Stimulated activated CD4-positive, alpha-beta T cell treated with anti-CD3 and anti-CD28 coated beads, Interleukin-15, amount 100 ng/mL, for 24 hours (primary cell): ENCODE measurements at places on chromosomes 16 and 17.

- DNase-seq = no peak
These were observed 17.0 kb downstream of the N4BP1 start for GRCh38 chr16:48592839-48593429.

GRCh38 chr17:81713004-81713555 lies 996 bp downstream of the SLC25A10 start:
- DNase-seq = no peak

GRCh38 chr16:23823475-23824384 lies 12.1 kb upstream of the PRKCB start:
- no peak for DNase-seq

DNA sequence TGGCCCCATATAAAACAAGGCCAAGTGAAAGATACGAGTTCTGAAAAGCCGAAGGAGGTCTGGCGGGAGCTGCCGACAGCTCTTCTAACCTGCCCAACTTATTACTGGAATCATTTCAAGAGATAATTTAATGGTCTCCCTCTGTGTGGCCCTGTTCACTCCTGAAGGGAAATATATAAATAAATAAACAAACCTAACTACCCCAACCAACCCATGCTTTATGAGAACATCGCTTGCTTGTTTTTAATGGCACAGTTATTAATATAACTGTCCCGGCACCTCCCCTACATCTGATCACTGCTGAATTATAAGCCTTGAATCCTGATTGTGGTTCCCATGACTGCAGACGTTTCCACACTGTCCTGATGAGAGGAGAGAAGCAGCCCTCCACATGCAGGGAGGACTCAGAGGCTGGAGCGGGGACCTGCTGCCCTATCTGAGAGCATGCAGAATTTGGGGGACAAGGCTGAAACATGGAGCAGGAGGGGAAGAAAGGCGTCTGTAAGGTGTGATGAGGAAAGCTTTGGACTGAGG lies 22.2 kb downstream of the CDK5RAP3 start:
- DNase-seq = no peak

DNA sequence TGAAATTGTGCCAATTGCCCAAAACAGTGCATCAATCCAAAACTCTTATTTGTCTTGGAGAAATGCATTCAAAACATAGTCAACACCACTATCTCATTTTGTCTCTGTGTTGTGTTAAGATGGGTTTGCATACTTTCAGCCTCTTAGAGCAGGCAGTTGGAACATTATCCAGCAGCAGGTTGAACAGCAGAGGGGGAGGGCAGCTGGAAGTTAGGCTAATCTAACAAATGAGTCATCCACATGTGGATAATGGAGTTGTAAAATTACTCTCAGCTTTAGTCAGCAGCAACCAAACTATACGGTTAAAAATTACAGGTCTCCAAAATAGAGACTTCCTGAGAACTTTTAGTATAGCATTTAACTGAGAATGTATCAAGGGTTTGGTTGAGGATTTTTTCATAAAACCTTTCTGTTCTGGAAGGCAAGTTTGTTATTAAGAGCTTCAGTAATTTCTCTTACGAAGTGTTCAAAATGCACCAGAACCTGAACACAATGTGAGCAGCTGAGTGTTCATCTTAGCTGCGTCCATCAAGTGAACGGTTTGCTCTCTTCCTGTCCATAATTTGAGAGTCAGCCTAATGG lies 46.3 kb downstream of the PRKCA start:
- peak; percentile 69 for DNase-seq

DNA sequence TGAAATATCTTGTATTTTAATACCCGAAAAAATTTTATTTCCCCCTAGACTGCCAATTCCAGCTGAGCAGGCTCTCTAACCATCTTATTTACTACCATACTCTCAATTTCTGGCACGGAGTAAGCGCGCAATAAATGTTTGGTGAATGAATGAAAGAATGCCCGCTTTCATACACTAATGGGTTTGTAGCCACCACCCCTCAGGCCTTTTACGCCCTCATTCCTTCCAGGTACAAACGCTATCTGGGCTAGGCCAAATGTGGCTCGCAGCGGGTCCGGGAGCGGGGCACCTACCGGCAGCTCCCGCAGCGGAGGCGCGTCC lies 536 bp upstream of the PLD2 start:
- no peak for DNase-seq

GRCh38 chr16:80407265-80407987 lies 133.4 kb upstream of the DYNLRB2 start:
- DNase-seq = no peak

GRCh38 chr16:56525236-56525635 lies 5.4 kb upstream of the BBS2 start:
- DNase-seq = no peak

DNA sequence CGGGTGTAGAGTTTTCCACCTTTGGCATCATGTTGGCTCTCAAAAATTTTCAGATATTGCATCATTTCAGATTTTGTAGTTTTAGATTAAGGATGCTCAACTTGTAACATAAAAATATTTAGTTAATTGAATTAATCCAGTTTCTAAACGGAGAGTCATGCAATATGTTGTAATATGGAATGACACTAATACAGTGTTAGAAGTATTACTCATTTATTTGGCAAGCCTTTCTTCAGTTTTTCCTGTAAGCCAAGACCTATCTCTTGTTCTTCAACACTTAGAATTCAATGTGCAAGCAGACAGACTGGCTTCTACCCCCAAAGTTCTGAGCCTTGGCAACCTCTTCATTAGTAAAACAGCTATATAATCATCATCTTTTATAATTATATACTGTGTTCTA lies 985.0 kb upstream of the GOT2 start:
- no peak for DNase-seq

DNA sequence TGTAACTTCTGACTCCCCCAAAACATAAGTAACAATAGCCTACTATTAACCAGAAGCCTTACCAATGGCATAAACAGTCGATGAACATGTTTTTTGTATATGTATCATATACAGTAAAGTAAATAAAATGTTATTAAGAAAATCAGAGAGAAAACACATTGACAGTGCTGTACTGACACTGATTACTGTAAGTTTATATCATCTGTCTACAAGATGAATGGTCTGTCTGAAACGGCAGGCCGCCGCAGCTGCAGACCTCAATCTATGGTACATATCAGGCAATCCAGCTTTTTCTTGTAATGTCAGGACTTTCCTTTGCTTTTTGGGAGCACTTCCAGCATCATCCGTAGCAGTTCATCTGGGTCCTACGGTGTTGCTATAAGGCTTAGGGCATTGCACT lies 44.2 kb upstream of the RPH3AL start:
- no peak for DNase-seq

DNA sequence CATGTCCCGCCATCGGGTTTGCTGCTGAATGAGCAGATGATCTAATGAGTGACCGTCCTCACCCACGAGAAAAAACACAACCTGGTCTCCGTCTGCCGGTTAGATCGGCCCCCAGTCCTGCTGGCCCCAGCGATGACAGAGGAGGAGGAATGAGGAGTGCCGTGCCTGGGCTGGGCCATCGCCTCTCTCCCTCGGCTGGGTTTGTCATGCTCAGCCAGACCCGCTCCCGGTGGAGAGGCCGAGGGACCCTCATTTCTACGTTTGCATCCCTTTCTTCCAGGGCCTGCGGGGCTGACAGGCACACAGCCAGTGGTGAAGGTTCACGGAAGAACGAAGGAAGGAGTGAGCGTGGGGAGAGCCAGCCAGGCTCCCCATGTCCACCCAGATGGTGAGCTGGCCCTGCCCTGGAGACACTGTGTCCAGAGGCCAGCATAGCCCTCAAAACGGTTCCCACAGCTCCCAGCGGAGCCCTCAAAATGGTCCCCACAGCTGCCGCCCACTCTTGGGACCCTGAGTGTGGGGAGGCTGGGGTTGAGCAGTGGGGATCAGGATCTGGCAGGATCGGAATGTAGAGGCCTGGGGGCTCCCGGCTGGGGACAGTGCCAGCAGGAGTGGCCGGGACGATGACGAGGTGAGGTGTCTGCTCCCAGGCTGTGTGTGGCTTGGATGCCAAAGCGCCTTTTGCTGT lies 23.9 kb downstream of the CBFA2T3 start:
- DNase-seq = no peak

GRCh38 chr17:36599546-36600250 lies 1.7 kb upstream of the MRM1 start:
- DNase-seq = no peak

- DNase-seq = no peak
These were observed 23.0 kb downstream of the WNT3 start for GRCh38 chr17:46795379-46795952.

- DNase-seq = no peak
These were observed 5.6 kb upstream of the HOXB4 start for GRCh38 chr17:48583708-48584222.

DNA sequence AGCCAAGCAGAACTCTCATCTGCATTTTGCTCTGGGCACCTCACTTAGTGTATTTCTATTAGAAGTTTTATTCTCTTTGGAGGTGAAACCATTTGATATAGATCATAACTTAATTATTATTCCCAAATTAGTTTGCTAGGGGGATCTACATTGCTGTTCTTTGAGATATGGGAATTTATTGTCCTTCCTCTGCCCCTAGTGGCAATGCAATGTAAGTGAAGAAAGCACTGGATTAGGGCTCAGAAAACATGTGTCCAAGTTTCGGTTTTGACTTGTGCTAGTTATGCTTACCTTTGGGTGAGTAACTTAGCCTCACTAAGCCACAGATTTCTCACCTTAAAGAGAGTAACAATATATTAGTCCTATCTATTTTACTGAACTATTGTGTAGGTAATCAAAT lies 2.9 kb downstream of the KRT39 start:
- DNase-seq = no peak

- DNase-seq = no peak
These were observed 231.4 kb downstream of the SNX29 start for GRCh38 chr16:12207939-12208338.

DNA sequence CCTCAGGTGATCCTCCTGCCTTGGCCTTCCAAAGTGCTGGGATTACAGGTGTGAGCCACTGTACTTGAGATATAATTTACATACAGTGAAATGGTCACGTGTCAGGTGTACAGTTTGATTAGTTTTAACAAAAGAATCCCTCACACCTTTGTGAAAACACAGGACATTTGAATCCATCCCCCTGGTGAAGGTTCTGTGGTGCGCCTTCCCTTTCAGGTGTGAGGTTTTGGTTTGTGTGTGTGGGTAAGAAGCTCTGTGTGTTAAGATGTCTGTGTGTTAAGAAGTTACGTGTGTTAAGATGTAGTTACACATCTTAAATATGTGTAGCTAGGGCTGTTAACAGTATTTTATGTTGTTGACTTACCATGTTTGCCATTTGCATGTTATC lies 4.4 kb downstream of the SEC14L1 start:
- DNase-seq = no peak

DNA sequence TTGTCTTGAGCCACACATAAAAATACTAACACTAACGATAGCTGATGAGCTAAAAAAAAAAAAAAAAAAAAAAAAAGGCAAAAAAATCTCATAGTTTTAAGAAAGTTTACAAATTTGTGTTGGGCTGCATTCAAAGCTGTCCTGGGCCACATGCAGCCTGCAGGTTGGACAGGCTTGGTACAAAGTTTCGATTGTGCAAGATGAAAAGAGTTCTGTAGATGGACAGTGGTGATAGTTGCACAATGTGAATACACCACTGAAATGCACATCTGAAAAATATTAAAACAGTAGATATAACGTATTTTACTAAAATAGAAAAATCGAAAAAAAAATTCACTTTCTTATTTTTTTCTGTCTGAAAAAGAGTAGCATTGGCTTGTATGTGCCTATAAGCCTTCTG lies 42.9 kb downstream of the AMFR start:
- no peak for DNase-seq

DNA sequence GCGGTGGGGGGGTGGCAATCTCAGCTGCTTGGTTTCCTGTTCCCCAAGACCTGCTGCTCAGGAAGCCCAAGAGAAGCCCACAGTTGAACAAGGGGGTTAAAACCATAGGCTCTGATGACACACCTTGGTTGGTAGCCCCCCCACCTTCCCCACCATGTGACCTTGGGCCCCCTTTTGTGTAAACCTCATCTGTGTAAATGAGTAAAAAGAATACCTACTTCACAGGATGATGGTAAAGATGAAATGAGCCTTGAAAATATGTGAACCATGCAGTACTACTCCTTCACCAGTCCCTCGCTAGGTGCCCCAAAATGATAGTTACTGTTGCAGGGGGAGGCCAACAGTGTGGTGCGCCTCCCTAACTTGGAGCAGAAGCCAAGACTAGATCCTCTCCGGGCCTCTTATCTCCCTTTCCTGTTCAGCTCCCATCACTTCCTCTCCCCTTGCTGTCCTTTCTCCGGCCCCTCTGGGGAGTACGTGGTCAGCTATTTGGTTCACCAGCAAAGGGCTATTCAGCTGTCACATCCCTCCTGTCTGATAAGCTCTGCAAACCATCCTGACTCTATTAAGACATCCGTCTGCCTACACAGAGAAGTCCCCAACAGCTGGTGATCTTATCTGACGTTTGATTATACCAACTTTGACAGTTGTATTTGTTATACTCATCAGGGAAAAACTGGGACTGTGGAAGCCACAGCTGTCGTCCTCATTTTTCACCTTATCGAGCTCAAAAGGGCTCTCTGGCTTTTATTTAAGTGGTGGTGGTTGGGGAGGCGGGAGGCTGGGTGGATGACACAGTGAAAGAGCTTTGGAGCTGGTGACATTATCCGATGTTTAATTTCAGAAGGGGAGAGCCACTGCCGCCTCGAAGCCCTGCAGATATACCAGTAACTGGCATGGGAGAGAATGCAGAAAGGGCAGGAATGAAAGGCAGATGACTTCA lies 19.9 kb downstream of the DCAKD start:
- no peak for DNase-seq

- peak; percentile 35 for DNase-seq
These were observed 377 bp upstream of the CRHR1 start for GRCh38 chr17:45783593-45784292.

GRCh38 chr17:32834104-32834503 lies 42.8 kb downstream of the MYO1D start:
- DNase-seq = no peak

DNA sequence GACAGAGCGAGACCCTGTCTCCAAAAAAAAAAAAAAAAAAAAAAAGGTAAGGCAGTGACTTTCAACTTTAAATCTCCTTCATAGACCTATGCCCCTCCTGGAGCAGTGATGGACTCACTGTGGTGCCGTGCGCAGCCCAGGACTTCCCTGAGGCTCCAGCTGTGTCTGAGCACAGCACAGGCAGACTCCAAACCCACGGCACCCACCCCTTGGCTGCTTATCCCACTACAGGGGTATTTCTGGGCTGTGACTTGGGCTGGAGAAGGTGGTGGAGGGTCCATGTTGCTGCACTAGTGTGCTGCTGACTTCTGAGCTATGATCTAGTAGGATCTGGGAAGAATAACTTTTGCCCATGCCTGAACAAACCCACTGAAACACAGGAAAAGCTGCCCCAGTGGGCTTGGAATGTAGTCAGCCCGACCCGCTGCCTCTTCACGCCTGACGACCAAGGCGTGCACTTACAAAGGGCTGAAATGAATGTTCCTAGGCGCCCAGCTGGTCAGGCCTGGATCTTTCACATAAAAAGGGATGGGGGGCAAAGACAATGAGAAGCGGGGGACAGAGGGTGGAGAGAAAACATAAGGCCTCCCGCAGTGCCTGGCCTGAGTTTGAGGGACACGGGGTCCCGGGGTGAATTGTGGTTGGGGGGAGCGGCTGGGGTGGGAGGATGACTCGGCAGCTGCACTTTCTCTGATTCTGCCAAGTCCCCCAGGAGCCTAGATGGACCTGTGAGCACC lies 83.0 kb downstream of the IRF8 start:
- DNase-seq = no peak

GRCh38 chr17:32241640-32242039 lies 24.0 kb upstream of the RHBDL3 start:
- DNase-seq = no peak

- DNase-seq = no peak
These were observed 23.0 kb downstream of the USP6 start for GRCh38 chr17:5138616-5139457.

GRCh38 chr17:79657861-79658810 lies 47.3 kb upstream of the RBFOX3 start:
- DNase-seq = no peak

- DNase-seq = no peak
These were observed 74.8 kb upstream of the MARCHF10 start for GRCh38 chr17:62882878-62883277.
